ENCODE measurements at places on chromosomes 7 and 10.
A peak's percentile ranks its signal among the peaks of the same experiment; 100 is the strongest.

DNA sequence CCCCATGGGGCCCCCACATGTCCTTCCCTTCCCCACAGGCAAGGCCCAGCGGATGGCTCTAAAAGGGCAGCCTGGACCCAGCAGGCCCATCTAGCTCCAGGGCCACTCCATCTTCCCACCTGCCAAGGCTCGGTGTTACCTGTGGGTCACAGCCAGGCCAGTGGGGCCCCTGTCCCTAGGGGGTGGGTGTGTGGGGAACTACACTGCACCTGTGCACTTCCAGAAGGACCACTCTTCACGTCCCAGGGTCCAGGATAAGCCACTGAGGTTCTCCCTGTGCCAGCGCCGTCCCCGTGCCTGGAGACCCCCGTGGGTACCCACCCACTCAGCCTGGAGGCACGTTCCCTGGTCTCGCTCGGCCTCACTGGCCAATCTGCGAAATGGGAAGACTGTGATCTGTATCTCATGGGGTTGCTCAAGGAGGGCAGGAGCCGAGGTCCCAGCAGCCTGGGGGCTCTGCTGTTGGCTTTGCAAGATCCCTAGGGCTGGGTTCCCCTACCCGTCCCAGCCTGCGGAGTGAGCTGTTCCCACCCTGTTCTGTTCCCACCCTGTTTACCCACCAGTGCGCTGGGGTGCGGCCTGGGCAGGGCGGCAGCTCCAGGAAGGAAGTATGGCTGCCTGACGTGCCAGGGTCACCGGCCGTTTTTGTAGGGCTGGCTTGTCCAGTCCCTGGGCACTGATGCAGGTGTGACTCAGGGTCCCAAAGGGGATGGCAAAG is 4.6 kb downstream of the PWWP2B start:
- no peak for DNase-seq

DNA sequence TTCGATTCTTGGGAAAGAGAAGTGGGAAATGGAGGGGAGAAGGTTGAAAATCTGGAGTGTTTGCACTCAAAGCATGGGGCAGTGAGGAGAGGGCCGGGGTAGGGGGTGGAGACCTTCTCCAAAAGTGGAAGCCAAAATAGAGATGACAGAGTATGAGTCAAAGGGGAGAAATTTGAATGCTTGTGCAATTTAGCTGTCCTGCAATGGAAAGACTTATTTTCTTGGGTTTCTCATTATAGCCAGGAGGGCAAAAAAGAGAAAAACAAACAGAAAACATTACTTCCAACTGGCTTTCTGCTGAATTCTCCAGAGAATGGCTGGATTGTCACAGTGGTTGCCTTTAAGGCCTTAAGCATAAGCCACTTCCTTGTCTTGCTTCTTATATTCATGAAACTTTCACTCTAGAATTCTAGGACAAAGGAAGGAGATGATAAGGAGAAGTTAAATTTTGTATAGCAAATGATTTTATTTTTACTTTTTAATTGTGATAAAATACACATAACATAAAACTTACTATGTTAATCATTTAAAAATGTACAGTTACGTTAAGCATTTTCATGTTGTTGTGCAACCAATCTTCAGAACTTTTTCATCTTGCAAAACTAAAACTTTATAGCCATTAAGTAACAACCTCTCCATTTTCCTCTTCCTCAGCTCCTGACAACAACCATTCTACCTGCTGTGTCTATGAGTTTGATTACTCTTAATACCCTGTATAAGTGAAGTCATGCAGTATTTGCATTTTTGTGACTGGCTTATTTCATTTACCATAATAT is 100.2 kb downstream of the GPR85 start:
- no peak for DNase-seq

DNA sequence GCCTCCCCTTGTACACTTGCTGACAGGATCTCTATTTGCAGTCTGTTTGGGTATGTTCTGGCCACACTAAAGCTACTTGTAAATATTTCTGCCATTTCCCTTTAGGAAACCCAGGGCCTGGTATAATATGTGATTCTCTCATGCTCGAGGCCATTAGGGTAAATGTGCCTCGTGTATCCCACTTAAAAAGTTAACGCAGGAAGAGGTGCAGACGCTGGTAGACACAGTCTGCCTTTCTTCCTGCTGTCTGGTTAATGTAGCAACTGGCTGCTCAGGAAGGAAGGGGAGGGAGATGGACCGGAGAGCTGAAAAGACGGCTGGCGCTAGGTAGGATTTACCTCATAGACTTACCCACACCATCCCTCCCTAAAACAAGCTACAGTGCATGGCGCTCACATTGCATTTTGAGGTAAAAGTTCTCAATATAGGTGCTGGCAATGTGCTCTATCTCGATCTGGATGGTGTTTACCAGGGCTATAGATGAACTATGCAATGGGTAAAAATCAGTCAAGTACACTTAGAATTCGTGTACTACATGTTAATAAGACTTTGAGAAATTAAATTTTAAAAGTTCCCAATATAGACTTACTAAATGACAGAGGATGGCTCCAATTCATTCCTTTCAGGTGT is 125.9 kb downstream of the JAZF1 start:
- no peak for DNase-seq

DNA sequence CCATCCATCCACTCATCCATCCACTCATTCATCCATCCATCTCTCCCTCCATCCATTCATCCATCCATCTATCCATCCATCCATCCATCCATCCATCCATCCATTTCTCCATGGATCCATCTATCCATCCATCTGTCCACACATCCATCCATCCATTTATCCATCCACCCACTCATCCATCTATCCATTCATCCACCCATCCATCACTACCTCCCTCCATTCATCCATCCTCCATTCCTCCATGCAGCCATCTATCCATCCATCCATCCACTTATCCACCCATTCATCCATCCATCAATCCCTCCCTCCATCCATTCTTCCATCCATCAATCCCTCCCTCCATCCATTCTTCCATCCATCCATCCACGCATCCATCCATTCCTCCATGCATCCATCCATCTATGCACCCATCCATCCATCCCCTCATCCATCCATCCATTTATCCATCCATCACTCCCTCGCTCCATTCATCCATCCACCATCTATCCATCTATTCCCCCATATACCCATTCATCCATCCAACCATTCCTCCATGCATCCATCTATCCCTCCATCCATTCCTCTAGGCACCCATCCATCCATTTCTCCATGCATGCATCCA is 21.1 kb downstream of the ELN start:
- no peak for DNase-seq

- no peak for DNase-seq
These were observed at the start of gene SLC4A2 for GRCh38 chr7:151059367-151060112. SLC4A2 (plus strand) TSS chr7:151059589; CDS start chr7:151061988, 2,399 bp downstream.

GRCh38 chr10:2401459-2401858 is 664.1 kb upstream of the ADARB2 start:
- no peak for DNase-seq

GRCh38 chr7:94253686-94254085 is 141.0 kb upstream of the COL1A2 start:
- DNase-seq, result no peak

DNA sequence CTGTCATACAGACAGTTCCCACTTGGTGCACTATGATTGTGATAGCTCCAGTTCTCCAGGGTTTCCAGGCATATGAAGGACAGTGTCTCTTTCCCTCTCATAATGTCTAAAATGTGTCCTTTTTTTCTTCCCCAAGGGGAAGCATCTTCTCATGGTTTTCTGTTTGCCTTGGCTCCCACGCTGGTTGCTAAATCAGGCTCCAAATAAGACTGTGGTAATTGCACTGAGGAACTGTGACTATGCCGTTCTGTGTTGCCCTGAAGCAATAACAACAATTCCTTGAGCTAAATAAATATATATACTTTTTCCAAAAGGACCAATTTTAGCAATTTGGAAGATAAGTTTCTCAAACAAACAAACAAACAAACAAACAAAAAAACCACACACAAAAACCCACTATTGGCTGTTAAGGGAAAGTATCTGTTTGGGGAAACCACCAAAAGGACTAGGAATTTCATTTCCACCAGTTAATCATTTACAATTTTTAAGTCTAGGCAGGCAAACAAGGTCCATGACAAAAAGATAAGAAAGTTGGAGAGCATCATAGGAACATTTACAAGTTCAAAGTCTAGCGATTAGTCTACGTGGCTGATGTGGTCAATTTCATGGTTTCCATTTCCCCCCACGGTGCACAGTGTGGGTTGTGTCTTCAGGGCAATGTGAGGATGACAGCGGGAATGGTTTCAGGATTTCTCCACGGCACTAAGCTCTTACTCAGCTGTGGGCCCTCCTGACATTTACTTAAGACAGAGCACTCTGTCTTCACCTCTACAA is 62.4 kb downstream of the THNSL1 start:
- DNase-seq, result no peak

DNA sequence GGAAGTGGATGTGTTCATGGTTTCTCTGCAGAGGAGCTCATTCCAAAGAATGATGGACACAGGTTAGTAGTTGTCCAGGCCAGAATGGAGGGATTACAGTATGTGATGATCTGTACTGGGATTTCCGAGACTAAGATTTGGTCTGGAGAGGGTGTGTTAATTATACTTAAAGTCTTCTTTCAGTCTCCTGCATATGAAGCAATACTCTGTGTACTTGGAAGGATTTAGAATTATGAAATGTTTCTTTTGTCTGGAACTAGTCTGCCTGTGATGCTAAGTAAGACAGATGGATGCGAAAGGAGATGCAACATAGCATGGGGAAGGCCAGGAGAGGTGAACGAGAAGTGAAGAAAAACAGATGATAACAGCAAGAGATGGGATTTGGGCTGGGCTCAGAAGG is 305.1 kb upstream of the LYZL1 start:
- DNase-seq, result no peak

DNA sequence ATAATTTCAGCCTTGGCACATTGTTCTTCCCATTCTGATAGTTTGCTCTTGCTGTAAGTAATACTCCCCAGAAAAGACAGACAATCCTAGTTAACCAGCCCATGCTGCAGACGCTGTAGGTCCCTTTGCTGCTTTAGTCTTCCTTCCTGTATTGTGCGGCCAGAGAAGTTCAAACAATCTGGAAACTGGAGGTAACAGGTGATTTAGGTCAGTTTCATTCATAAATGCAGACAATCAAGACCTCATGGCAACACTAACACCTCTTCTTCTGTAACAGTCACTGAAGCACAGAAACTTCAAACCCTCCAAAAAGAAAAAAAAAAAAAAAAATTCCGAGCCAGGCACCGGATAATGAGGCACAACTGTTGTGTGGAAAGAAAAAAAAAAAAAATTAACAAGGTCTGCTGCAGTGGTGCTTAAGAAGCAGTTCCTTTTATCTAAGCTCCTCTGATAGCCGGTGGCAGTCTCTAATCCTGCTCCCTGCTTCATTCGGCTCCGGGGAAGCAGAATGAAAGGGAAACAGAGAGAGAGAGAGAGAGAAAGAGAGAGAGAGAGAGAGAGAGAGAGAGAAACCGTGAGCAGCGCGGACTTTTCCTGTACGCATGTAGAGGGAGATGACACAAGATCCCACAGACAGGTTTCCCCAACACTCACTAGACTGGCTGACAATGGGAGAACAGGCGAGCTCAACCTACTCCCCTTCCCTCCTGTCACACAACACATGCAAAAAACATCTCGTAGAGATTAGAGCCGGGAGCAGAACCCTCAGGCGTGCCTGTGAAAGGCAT is at the start of gene SEMA3A:
TSS of gene SEMA3A (minus strand) at position 306 of the 788 bp plus-strand sequence. CDS start at position 103, 203 bp downstream.
- DNase-seq, result peak; percentile 33

GRCh38 chr7:48741545-48741944 is 182.8 kb upstream of the CDC14C start:
- DNase-seq, result no peak

- no peak for DNase-seq
These were observed 26.0 kb upstream of the TMEM140 start for GRCh38 chr7:135121868-135122267.

- no peak for DNase-seq
These were observed 683.3 kb downstream of the GRM8 start for GRCh38 chr7:126569402-126569801.

DNA sequence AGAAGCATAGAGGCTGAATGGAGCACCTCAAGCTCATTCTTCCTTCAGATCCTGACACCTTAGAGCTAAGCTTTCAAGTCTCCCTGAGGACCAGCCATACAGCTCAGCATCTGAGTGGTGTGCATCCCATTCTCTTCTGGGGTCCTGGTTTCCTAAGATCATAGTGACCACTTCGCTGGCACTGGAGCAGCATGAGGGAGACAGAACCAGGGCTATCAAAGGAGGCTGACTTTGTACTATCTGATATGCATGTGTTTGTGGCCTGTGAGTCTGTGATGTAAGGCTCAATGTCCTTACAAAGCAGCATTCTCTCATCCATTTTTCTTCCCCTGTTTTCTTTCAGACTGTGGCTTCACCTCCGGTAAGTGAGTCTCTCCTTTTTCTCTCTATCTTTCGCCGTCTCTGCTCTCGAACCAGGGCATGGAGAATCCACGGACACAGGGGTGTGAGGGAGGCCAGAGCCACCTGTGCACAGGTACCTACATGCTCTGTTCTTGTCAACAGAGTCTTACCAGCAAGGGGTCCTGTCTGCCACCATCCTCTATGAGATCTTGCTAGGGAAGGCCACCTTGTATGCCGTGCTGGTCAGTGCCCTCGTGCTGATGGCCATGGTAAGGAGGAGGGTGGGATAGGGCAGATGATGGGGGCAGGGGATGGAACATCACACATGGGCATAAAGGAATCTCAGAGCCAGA is 31.0 kb downstream of the PRSS2 start:
- DNase-seq, result no peak

DNA sequence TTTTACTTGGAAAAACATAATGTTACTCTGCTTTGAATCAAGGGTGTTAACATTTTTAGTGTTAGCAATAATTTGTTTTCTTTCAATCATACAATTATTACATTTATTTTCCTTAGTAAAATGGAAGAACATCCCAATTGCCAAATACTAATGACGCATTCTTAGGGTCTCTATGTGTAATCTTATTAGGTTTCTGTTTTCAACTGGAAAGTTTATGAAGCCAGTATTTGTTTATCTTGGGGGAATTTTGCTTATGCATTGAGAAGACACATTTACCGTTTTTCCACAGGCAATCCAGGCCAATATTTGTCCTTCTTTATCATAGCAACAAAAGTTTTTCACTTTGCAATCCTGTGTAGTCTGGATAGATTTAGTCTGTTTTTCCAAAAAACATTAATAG is 134.5 kb downstream of the CPED1 start:
- no peak for DNase-seq

- DNase-seq, result no peak
These were observed 280.5 kb downstream of the KIF20B start for GRCh38 chr10:89981891-89982290.

DNA sequence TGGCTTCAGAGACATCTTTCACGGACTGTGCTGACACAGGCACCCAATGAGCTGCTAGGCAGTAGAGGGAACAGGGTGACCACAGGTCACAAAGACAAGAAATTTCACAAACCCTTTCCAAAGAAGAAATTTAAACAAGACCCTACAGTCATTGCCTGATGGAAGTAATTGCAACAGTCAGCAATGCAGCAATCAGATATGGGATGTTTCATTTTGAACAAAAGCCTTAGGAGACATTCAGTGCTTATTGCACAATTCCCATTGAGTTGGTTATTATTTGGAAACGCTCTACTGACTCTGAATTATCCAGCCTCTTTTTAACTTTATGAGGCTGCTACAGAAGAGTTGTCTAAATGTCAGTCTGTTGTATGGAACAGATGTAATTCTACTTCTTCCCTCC is 85.5 kb downstream of the ETV1 start:
- DNase-seq, result no peak

All from hematopoietic multipotent progenitor cell (in vitro differentiated cells).